ENCODE measurements at places on chromosomes 7 and 10.

DNA sequence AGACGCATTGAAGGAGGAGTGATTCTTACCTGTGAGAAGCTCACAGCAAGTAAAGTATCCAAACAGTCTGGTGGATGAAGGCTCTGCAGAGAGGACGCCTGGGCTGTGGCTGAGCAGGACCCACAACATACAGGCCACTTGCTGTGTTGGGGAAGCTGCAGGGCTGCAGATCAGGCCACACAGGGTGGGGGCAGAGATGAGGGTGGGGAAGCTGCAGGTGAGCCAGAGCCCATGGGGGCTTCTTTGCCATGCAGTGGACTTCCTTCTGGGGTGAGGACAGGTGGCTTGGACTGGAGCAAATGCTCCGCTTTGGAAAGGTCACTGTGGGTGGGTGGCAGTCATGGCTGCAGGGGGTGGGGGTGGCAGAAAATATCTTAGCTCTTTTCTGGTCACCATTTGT, 214.8 kb downstream of the GLRX3 start:
- DNase-seq, result no peak

- DNase-seq, result no peak
These were observed 1.7 kb downstream of the GRM8 start for GRCh38 chr7:127251036-127251464.

- DNase-seq, result peak; percentile 45
These were observed at the start of gene FLNC for GRCh38 chr7:128830231-128831177. FLNC (plus strand) TSS chr7:128830406; CDS start chr7:128830638, 232 bp downstream.

DNA sequence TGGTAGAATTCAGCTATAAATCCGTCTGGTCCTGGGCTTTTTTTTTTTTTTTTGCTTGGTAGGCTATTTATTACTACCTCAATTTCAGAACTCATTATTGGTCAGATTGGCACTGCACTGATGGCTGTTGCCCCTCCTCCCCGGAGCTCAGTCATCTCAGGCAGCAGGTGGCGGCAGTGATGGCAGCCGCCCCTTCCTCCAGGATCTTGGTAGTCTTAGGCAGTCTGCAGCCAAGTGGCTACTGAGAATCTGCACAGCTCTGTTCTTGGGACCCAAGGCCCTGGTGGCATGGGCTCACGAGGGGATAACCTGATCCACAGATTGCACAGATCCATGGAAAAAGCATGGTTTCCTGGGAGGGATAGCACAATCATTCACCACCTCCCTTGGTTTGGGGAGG, 77.9 kb downstream of the GPR85 start:
- DNase-seq, result no peak

- no peak for DNase-seq
These were observed 610.1 kb upstream of the ANKRD30A start for GRCh38 chr10:36515319-36515718.

- DNase-seq, result no peak
These were observed 339.3 kb upstream of the PFKP start for GRCh38 chr10:2728087-2728486.

DNA sequence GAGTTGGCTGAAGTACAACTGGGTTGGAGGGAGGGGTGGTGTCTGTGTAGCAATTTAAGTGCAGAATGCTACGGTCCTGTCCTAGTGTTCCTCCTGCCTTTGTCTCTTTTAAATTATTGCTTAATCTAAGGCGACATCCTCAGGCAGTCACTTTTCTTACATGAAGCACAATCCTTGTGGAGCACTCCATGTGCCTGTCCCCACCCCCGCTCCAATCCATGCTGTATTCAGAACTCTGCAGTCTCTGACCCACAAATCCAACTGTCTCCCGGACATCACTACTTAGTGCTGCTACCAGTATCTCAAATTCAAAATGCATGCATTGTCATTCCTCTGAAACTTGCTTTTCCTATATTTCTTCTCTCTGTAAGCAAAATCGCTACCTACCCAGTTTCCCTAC, 91.4 kb upstream of the FAM133B start:
- DNase-seq, result no peak

DNA sequence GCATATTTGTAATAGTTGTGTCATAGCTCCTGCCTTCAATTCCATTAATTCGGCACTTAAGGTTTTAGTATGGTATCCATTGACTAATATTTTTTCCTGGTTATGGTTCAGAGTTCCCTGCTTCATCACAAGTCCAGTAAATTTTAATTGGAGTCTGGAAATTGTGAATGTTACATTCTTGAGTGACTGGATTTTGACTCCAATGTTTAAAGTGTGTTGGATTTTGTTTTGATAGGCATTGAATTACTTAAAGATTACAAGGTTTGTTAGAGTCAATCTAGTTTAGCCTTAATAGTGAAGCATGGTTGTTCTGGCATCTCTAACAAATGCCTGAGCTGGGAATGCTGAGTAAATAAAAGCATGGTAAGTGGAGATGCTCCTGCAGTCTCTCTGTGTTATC, 326.6 kb upstream of the IGFBP3 start:
- DNase-seq, result no peak

- no peak for DNase-seq
These were observed 8.5 kb downstream of the KMT2E start for GRCh38 chr7:105022458-105022857.

GRCh38 chr7:45215601-45216062, 58.0 kb downstream of the RAMP3 start:
- DNase-seq, result no peak

- no peak for DNase-seq
These were observed 50.9 kb downstream of the SEMA3D start for GRCh38 chr7:85135977-85136376.

DNA sequence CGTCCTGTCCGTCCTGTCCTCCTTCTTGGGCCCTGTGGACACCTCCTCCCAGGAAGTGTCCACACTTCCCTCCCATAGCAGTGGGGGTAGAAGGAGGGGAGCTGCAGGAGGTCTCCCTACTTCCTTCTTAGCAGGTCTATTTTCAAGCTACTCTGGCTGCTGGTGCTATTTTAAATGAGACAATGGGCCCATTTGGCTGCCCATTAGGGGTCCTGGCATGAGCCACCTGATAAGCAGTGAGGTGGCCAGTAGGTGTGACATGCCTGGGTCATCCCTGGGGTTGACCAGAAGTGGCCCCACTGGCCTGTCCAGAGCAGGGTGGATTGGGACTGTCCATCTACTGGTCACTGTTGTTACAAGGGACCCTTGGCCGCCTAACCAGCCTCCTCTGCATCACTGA, 75.2 kb downstream of the COL13A1 start:
- DNase-seq, result no peak

DNA sequence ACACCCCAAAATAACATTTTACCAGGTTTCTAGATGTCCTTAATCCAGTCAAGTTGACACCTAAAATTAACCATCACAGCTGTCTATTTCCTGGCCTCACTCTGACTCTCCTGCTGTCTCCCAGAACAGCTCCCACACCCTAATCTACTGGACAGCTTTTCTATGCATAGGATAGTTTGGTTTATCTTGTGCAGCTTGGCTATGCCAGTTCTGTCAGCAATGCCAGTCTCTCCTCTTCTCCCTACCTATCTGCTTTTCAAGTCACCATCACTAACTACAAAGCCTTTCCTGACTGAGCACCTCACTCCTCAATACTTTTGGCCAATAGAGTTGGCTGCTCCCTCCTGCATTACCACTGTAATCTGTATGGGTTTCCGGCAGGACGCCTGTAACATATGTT, 5.0 kb downstream of the NCOA4 start:
- DNase-seq, result no peak

DNA sequence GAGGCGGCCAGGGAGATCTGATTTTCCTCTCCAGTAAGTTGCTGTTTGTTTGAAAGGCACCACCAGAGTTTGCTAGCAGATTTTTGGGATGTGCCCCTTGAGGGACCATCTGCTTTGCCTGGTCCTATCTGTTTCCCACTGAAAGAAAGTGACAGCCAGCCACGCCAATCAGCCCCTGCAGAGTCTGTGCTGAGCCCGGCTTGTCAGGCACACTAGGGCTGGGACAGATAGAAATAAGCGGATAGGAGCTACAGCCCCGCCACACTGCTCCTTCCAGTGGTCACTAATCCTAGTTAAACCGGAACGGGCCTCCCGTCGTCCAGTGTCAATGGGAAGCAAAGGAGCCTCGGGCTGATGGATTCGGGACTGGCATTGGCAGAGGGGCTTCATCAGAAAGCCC, 161.9 kb upstream of the PRR15 start:
- DNase-seq, result no peak

- DNase-seq, result no peak
These were observed 57.4 kb upstream of the NRP1 start for GRCh38 chr10:33391611-33392465.

DNA sequence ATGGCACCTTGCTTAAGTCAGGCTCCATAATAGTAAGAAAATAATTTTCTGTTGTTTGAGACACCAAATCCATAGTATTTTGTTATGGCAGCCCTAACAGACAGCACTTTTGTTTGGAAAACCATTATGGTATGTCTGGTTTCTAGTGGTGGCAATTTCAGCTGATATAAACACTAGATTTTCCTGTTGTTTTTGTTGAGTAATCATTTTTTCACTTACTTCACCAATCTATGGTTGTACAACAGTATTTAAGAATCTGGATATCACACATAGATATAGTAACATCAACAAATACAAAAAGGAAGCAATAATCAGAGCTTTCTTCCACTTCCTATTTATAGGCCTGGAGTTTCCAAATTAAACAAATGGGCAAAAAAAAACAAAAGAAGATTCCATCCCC, 725.8 kb upstream of the POM121L12 start:
- no peak for DNase-seq

- no peak for DNase-seq
These were observed 9.0 kb downstream of the PPP1R17 start for GRCh38 chr7:31695859-31696614.

GRCh38 chr10:49678827-49679479, 498 bp upstream of the C10orf53 start:
- DNase-seq, result no peak

- no peak for DNase-seq
These were observed 31.8 kb downstream of the LMBR1 start for GRCh38 chr7:156861212-156861611.

- no peak for DNase-seq
These were observed 21.5 kb upstream of the IKZF1 start for GRCh38 chr7:50282813-50283605.

DNA sequence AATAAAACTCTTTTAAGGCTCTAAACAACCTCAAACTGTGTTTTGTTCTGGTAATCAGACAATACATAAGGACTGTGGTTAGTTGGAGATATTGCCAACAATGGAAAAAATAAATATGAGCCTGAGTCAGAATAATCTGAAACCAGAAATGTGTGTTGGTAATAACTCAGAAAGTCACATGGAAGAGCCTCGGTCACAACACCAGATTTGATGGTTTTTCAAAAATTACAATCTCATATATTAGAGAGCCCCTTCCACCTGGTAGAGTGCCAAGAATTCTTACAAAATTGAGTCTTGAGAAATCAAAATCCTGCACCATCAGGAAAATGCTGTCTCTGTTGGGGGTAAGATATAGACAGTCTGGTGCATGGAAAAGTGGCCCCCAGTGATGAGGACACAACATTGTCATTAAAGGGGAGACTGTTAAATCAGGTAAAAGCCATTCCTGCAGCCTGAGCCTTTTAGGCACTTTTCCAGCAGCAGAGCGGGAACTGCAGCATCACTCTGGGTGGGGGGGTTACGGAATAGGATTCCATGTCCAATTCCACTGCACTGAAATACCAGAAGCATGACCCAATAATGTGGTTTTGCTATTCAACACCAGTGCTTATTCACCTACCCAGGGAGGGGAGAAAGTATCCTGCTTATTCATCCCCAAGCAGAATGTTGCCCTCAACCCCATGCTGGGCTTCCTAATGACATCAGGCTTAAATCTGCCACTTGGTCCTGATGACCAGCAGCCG, 9.5 kb upstream of the ADAM12 start:
- DNase-seq, result no peak

- DNase-seq, result no peak
These were observed 261.5 kb upstream of the SORCS1 start for GRCh38 chr10:107425931-107426553.

- DNase-seq, result no peak
These were observed 46.9 kb upstream of the GJD4 start for GRCh38 chr10:35558276-35558675.

Measured in stimulated activated CD4-positive, alpha-beta T cell treated with anti-CD3 and anti-CD28 coated beads, Interleukin-2, amount 100 ng/mL, for 24 hours (primary cell).